ENCODE measurements at places on chromosomes 2 and 18. TPM values are rescaled to one million over a fixed set of nuclear protein-coding genes. Genes with fewer than 3 reads are reported as not detected.

OSBPL6 gene
- 4.3 TPM for total RNA-seq

MERTK gene
- total RNA-seq = 1.1 TPM

CYP1B1 gene
- total RNA-seq = 64.0 TPM

CCDC74B gene
- total RNA-seq = 3.1 TPM

C2orf72 gene
- 2.1 TPM for total RNA-seq

HK2 gene
- total RNA-seq = 36.5 TPM

IRS1 gene
- 17.3 TPM for total RNA-seq

DNAJC5G gene
- total RNA-seq = not detected

BOLL gene
- not detected for total RNA-seq

DUSP2 gene
- total RNA-seq = 1.8 TPM

LIPG gene
- total RNA-seq = 32.9 TPM

TEKT4 gene
- not detected for total RNA-seq

EVX2 gene
- total RNA-seq = not detected

SLC16A14 gene
- 0.49 TPM for total RNA-seq

FAM237A gene
- not detected for total RNA-seq

AKAIN1 gene
- total RNA-seq = not detected

CDH2 gene
- 23.8 TPM for total RNA-seq

ASXL3 gene
- not detected for total RNA-seq

MYCN gene
- 0.65 TPM for total RNA-seq

PASK gene
- total RNA-seq = 0.54 TPM

DCDC2C gene
- not detected for total RNA-seq

CMPK2 gene
- 3.6 TPM for total RNA-seq

UGT1A8 gene
- total RNA-seq = not detected

LHCGR gene
- not detected for total RNA-seq

PPP1R1C gene
- total RNA-seq = not detected

LOXHD1 gene
- not detected for total RNA-seq

NPHP1 gene
- 3.2 TPM for total RNA-seq

All from cardiac atrium fibroblast (primary cell).